ENCODE measurements at places on chromosomes 1 and 21. TPM values are rescaled to one million over a fixed set of nuclear protein-coding genes. Genes with fewer than 3 reads are reported as not detected.

DNA sequence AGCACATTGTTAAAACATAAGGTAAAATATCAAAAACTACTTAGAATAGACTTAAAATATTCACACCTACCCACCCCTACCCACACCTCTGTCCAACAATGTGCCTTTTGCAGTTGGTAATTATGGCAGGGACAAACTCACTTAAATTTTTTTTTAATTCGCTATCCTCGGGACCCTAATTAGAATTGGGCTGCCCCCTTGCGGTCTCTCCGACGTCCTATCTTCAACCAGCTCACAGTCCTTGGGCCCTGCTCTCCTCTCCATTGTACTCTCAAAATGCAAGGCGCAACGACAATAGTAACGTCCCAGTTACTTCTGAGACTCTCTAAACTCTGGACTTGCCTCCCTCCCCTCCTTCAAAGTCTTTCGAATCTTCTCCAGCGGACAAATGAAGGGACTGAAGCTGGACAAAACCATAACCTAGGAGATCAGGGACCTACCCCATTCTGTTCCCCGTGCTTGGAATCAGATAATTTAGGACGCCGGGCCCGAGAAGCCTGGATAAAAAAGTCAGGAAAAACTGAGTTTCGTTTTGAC, 1.1 kb upstream of the CIART start:
- peaks cover 34% of the 10 kb centered on the region for H3K4me1 ChIP-seq
- no peaks in the 10 kb centered on the region for H3K27me3 ChIP-seq
- peak; percentile 89 for DNase-seq
- H3K36me3 ChIP-seq, result peaks cover under 1% of the 10 kb centered on the region
- peak overlapping the region; percentile 96 for H3K27ac ChIP-seq
- peak overlapping the region; percentile 71 for H3K4me3 ChIP-seq

DNA sequence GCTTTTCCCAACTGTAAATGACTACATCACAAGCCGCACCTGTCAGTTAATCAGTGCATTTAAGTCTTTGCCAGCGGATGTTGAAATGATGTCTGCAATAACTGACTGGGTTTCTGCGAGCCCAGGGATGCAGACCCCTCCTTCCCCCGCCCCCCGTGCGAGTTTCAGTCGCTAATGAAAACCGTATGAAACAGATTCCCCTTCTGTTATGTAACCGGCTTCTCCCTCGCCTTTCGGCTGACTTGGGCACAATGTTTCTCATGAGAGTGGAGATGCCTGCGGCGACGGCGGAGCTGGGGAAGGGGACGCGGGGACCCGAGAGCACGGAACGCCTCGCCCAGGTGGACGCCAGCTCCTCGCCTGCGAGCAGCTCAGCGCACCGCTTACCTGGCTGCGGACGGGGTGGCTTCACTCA, 753 bp downstream of the KCNJ6 start:
- no peak overlapping the region for H3K4me3 ChIP-seq
- peaks cover 56% of the 10 kb centered on the region for H3K27me3 ChIP-seq
- no peak overlapping the region for H3K27ac ChIP-seq
- peaks cover 12% of the 10 kb centered on the region for H3K4me1 ChIP-seq
- H3K36me3 ChIP-seq, result no peaks in the 10 kb centered on the region

Gene OR2L8
- polyA plus RNA-seq, result not detected

Gene TFF2
- 1.5 TPM for polyA plus RNA-seq

Gene RER1
- 113 TPM for polyA plus RNA-seq

DNA sequence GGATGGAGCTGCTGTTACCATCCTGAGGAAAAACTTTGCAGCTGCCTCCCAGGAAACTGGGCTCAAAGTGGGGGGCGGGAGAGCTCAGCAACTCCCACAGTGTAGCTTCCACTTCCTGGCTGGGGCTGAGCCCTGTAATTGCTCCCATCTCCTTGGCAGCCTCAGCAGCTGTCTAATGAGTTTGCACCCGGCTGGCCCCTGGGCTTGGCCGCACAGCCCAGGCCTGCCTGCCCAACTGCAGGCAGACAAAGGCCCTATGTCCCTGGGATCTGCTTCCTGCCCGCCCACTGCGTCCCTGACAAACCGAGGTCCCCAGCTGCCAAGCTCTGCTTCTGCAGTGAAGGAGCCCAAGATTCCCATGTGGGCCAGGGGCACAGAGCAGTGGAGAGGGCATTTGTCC, 30.1 kb downstream of the EDN2 start:
- DNase-seq, result no peak
- H3K27me3 ChIP-seq, result no peaks in the 10 kb centered on the region
- peaks cover 38% of the 10 kb centered on the region for H3K4me1 ChIP-seq
- no peak overlapping the region for H3K4me3 ChIP-seq
- no peaks in the 10 kb centered on the region for H3K36me3 ChIP-seq
- peak overlapping the region; percentile 18 for H3K27ac ChIP-seq

Measured in sigmoid colon (tissue), 7 donors.